ENCODE measurements at places on chromosomes 6 and 20.
A peak's percentile ranks its signal among the peaks of the same experiment; 100 is the strongest.

GRCh38 chr6:90107771-90108282, 188.8 kb downstream of the BACH2 start:
- DNase-seq = no peak

DNA sequence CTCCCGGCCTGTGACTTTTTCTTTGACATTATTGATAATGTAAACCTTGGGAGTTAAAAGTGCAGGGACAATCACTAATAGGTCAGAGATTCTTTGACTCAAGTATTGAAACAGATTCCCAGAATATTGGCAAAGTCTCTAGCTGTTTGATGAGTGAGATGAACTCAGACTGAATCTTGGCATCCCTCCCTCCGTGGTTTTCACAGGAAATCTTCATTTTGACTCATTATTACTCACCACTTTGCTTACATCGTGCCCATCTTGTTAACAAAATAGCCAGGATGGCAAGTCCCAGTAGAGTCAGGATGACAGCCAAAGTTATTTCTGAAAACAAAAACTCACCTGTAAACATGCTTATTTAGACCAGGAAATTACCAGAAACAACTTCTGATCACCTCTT, 2.0 kb downstream of the TSBP1 start:
- no peak for DNase-seq

- DNase-seq = no peak
Measured at GRCh38 chr6:13375360-13375878, 47.1 kb upstream of the TBC1D7 start.

- peak; percentile 2 for DNase-seq
Measured at GRCh38 chr6:113306552-113307145, 550.5 kb upstream of the MARCKS start.

DNA sequence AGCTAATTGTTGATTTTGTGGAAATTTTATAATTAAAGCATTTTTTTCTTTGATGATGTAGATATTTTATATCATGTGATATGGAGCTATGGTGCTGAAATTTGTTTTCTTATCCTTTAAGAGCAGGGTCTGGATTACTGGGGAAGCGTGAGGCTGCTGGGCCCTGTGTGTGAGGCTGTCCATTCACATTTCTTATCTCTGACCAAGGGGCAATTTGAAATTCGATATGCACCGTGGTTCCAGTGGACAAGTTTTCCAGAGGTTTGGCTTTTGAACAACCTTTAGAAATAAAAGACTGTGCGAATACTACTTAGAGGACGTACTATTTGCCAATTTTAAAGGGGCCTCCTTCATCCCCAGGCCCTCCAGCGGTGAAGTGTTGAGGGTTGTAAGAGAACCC, 3.7 kb downstream of the ERMARD start:
- no peak for DNase-seq

DNA sequence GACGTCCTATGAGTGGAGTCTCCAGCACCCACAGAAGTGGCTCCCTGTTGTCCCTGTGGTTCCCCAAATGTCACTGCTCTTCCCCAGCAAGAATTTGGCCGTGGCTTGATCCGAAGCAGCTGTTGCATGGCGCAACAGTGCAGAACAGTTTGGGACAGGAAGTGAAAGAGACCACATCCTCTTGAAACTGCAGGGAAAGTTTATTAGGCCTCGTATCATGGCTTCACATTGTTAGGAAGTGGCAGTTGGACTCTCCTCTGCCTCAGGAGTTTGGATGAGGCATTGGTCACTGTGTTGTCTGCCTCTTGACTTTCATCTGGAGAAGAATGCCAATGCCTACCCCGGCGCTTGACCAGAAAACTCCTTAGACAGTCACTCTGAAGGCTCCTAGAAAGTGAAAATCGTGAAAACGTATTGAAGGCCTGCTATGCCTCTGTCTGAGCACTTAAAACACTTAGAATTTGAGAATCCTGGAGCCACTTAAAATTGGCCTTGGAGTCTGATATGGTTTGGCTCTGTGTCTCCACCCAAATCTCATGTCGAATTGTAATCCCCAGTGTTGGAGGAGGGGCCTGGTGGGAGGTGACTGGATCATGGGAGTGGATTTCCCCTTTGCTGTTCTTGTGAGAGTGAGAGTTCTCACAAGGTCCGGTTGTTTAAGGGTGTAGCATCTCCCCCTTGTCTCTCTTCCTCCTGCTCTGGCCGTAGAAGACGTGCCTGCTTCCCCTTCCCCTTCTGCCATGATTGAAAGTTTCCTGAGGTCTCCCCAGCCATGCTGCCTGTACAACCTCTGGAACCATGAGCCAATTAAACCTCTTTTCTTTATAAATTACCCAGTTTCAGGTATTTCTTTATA, 334.9 kb upstream of the JARID2 start:
- DNase-seq = no peak

DNA sequence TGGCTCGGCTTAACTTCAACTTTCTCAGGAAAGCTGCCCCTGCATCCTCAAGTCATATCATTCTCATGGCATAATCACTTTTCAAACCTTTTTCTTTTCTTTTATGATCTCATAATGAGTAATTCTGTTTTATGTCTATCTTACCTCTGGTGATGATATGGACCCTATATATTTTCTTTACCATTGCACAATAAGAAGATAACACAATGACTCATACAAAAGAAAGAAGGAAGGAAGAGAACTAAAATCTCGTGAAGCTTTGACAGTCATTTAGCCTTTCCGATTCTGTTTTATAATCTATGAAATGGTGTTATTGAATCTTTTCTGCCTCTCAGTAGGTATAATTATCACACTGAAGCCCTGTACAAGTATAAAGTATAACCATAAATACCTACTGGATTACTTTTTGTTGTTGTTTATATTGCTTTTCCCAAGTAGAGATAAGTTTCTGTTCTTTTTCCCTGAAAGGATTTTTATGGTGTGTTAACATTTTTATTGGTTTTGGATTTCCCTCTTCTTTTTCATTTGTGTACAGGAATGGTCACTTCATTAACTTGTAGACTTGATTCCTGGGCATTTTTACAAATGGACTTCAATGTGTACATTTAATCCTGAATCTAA, 300.9 kb downstream of the LAMA2 start:
- DNase-seq = no peak

DNA sequence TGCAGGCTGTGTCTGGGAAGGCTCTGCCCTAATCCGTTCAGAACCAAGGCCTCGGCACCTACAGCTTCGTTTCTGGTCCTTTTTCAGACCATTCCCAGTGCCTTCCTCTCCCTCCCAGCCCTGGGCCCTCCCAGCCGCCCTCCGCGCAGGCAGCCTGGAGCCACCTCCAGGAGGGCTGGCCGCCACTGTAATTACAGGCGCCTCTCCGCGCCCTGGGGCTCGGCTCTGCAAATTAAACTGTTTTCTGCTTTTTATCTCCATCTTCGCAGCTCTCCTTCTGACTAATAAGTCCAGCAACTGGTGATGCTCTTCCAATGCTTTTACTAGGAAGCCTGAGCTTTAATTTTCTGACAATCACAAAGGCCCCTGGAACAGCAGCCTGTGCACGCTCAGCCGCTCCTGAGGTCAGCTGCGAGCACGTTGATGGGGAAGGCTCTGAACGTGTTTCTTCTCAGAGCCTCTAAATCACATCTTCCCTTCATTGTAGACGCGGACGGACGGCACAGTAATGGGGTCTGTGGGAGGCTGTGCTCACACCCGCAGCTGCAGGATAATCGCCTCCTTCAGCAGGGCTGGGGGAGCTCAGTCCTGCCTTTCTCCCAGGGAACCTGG, 194.6 kb downstream of the DLL1 start:
- DNase-seq = no peak
